ENCODE measurements at places on chromosomes 5 and 9. TPM values are rescaled to one million over a fixed set of nuclear protein-coding genes. Genes with fewer than 3 reads are reported as not detected.

TCF7 gene
- polyA plus RNA-seq: 4.1 TPM

KIF20A gene
- polyA plus RNA-seq: 0.16 TPM

MAMDC2 gene
- 3.2 TPM for polyA plus RNA-seq

URM1 gene
- polyA plus RNA-seq: 75.4 TPM

ABO gene
- polyA plus RNA-seq: 1.5 TPM

Data from adipose tissue (tissue), 3 donors.